ENCODE measurements at places on chromosomes 5 and 9. TPM values are rescaled to one million over a fixed set of nuclear protein-coding genes. Genes with fewer than 3 reads are reported as not detected.
A peak's percentile ranks its signal among the peaks of the same experiment; 100 is the strongest.

BSPRY gene
- total RNA-seq, result 0.28 TPM

GRCh38 chr5:169430671-169431070 is 129.7 kb upstream of the SLIT3 start:
- H3K4me1 ChIP-seq, result no peaks in the 10 kb centered on the region
- H3K27me3 ChIP-seq, result no peaks in the 10 kb centered on the region
- no peak overlapping the region for H3K4me3 ChIP-seq
- H3K36me3 ChIP-seq, result no peaks in the 10 kb centered on the region
- no peak for DNase-seq
- no peak overlapping the region for H3K27ac ChIP-seq

DNA sequence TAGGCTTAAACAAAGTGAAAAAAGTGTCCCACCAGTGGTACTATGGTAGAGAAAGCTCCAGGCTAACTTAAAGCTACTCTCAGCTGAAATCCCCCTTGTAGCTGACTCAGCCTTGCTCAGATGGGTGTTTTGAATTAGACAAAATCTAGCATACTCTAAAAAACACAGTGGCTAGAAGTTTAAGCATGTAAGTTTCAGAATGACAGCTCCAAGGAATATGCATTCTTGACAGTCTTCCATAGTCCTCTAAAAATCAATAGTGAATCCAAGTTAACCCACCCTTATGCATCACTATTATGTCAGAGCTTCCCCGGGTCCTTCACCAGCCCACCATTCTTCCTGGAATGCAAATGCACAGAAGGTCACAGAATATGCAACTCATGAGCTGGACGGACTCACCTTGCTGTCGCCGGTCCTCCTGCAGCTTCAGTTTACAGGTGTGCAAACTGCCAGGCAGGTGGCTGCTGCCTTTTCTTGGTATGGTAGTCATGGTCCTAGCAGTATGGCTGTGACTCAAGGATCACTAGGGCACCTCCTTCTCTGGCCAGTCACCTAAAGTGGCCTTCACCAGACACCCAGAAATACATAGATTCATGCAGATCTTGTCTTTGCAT is 668 bp downstream of the RANBP3L start:
- H3K27ac ChIP-seq, result peak overlapping the region; percentile 80
- H3K4me3 ChIP-seq, result peak overlapping the region; percentile 32
- no peak for DNase-seq
- H3K27me3 ChIP-seq, result no peaks in the 10 kb centered on the region
- no peaks in the 10 kb centered on the region for H3K36me3 ChIP-seq

GPR150 gene
- total RNA-seq, result not detected

- H3K27ac ChIP-seq, result no peak overlapping the region
- no peaks in the 10 kb centered on the region for H3K4me1 ChIP-seq
- H3K4me3 ChIP-seq, result peak overlapping the region; percentile 34
These were observed 611 bp downstream of the PCDHA3 start for GRCh38 chr5:140801494-140801841.

PTGER4 gene
- total RNA-seq, result 73.1 TPM

DNA sequence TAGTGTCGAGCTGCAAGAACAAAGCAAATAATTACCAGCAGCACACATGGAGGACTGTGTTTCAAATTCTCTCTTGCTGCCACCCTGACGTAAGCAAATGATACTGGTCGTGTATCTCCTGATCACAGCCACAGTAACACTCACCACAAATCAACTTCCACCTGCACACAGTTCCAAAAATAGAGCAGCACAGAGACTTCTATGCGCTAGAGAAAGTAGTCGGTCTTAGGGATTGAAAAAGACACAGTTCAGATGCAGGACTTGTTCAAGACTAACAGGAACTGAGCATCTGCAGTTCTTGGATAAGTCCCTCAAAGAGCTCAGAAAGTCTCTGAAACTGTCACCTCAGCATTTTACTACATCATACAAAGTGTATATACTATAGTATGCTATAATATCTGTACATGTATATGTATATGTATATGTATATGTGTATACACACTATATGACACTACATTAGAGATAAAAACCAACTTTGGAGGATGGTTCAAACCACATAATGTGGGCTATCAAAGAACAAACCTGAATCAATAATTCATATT is 279.0 kb downstream of the GLIS3 start:
- no peak overlapping the region for H3K27ac ChIP-seq
- H3K27me3 ChIP-seq, result no peaks in the 10 kb centered on the region
- no peak overlapping the region for H3K4me3 ChIP-seq
- DNase-seq, result no peak
- H3K36me3 ChIP-seq, result no peaks in the 10 kb centered on the region

SLC36A1 gene
- total RNA-seq, result 6.9 TPM

Measured in sigmoid colon (tissue), 7 donors.